Fibroblast of skin of back (primary cell): ENCODE measurements at places on chromosomes 5 and 9.
A peak's percentile ranks its signal among the peaks of the same experiment; 100 is the strongest.

- DNase-seq: no peak
Measured at GRCh38 chr5:1131191-1131621, 19.3 kb upstream of the SLC12A7 start.

- DNase-seq: no peak
Measured at GRCh38 chr5:27906481-27906880, 868.1 kb upstream of the CDH9 start.

- no peak for DNase-seq
Measured at GRCh38 chr9:19155106-19155935, 28.0 kb upstream of the PLIN2 start.

- peak; percentile 35 for DNase-seq
Measured at GRCh38 chr9:132651259-132651658, 18.5 kb downstream of the DDX31 start.

DNA sequence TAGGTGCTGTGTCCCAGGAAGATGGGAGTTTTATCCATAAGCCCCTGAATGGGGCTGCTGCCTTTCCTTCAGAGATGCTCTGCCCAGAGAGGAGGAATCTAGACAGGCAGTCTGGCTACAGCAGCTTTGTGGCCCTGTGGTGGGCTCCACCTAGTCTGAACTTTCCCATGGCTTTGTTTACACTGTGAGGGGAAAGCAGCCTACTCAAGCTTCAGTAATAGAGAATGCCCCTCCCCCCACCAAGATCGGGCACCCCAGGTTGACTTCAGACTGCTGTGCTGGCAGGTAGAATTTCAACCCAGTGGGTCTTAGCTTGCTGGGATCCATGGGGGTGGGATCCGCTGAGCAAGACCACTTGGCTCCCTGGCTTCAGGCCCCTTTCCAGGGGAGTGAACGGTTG is 100.9 kb upstream of the DPYSL3 start:
- DNase-seq: no peak

DNA sequence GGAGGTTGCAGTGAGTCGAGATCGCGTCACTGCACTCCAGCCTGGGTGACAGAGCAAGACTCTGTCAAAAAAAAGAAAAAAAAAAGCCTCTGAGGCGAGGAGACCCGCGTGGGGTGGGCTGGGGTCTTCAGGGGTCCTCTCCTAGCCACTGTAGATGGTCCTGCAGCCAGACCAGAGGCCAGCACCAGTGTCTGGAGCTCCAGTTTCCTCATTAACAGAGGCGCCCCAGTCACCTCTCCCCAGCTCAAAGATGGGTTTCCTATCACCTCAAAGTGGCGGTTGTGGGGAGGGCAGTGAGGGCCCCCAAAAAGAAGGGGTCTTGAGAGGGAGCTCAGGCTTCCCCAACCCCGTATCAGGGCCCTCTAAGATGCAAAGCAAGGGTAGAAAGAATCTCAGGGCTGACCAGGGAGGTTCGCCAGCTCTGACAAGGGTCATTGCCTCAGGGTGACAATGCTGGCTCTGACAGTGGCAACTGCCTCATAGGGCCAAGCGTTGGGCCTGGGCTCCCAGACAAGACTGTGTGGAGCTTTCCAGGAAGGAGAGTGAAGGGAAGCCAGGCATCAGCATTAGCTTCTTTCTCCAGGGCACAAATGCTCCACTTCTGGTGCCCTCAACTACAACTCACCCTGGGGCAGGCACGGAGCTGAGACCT is 15.0 kb downstream of the STK10 start:
- no peak for DNase-seq

DNA sequence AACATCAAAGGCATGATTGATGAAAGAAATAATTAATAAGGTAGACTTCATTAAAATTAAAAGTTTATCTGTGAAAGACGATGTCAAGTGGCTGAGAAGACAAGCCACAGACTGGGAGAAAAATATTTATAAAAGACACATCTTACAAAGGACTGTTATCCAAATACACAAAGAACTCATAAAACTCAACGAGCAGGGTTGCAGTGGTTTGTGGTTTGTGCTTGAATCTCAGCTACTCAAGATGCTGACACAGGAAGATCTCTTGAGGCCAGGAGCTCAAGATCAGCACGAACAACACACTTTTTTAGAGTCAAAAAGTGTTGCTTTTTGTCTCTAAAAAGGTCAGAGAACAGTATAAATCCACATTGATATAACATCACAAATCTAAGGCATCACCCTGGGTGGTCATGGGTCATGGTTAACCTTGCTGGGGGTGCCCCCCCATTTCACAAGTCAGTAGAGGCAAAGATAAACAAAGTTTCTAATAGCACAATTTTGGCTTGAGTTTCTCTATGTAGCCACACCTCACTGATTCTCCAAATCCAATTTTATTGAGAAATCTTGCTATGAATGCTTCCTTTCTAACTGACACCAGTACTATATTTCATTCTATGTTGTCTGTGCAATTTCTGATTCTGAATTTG is 342.9 kb upstream of the RPS23 start:
- no peak for DNase-seq

DNA sequence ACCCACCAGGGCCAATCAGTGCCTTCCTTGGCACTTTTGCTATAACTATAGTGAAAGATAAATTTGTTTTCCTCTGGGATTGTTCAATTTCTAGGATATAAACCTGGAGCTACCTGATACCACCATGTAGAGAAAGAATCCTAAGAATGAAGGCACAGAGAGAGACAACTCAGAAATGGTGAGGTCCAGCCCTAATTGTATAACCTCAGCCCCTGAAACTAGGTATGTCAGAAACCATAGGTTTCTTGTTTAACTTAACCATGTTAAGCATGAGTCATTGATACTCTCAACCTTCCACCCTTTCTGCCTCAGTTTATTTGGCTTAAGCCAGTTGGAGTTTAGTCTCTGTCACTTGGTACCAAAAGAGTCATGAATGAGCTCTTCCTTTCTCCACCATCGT is 4.6 kb upstream of the SPZ1 start:
- no peak for DNase-seq

DNA sequence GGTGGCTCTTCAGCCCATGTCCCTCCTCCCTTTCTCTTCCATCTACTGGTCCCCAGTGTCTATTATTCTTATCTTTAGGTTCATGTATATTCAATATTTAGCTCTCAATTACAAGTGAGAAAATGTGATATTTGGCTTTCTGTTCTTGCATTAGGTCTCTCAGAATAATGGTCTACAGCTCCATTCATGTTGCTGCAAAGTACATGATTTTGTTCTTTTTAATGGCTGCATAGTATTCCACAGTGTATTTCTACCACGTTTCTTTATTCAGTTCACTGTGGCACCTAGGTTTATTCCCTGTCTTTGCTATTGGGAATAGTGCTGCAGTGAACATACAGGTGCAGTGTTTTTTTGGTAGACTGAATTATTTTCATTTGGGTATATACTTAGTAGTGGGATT is 1308.8 kb downstream of the EFNA5 start:
- no peak for DNase-seq

DNA sequence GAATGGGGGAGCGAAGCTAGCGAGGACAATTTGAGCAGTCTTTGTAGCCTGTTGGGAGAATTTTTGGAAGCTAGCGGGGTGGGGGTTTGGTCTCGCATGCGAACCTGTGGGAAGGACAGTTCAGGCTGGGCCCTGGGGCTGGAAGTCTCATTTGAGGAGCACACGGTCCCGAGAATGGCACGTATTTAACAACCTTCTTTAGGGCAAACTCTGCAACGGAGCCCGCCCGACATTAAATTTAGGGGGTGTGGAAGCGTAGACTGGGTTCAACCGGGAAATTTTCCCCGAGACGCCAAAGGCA is 35.2 kb upstream of the NFIB start:
- no peak for DNase-seq

- peak; percentile 85 for DNase-seq
Measured at GRCh38 chr5:144812763-144813162, 642.1 kb downstream of the KCTD16 start.

GRCh38 chr9:126468141-126468825 is 141.7 kb downstream of the MVB12B start:
- no peak for DNase-seq
